Nephron progenitor cell (in vitro differentiated cells): ENCODE measurements at places on chromosomes 2 and 18.

GRCh38 chr2:45128580-45128997 lies 119.3 kb upstream of the SIX2 start:
- no peak for DNase-seq

DNA sequence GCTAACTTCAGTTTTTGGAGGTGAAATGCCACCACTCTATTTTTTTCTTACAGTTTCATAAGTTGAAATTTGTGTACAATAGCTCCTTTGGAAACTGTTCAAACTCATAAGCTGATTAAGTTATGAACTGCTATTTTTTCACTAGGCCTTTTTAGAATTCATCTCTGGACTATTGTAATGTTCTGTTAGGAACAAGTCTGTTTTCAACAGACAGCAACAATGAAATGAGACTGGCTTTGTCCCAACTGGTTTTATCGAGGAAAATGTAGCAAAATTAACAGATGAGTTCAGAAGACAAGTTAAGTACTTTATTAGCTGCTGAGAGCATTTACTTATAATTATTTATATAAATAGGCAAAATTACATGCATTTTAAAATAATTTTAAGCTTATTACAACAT lies 310.6 kb downstream of the ZNF804A start:
- DNase-seq = no peak

DNA sequence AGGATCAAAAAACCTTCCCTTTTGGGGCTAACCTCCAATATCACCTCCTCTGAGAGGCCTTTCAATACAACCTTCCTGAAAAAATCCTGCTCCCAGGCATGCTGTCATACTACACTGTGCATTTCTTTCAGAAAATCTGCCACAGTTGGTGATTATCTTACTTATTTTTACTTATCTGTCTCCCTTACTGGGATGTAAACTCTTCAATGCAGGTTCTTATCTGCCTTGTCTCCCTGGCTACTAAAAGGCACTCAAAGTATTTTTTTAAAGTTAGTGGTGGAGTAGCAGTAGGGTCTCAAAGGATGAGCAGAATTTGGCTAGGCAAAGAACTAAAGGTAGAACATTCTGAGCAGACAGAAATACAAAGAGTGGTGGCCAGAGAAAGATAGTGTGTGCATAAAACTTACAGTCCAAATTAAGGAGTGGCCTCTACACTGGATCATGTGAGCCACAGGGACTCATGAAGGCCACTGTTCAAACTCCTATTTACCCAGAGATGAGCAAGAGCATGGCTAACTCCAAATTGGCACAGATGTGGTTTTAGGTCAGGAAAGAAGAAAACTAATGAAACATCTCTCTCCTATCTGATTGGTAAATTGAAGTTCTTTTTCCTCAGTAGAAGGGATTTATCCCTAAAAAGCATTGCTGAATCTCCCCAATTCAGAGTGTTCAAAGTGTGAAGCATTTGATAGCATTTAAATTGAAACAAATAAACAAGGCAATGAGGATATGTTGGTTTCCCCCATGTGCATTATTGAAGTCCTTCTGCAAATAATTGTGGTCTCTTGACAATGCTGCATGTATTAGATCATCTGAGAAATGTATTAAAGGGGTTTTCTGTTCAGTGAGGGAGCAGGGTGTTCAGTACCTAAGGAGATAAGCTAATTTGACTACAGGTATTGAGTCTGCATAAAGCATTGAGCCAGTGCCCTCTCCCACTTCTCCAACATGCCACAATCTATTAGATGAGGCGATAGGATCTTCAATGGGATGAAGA lies 285.5 kb downstream of the MREG start:
- DNase-seq = no peak

GRCh38 chr2:132479155-132479554 lies 62.5 kb downstream of the GPR39 start:
- DNase-seq = no peak

- DNase-seq = no peak
Observed at GRCh38 chr2:54803783-54804751, 80.6 kb downstream of the EML6 start.

- DNase-seq = no peak
Observed at GRCh38 chr2:205858881-205859441, 176.7 kb downstream of the NRP2 start.

DNA sequence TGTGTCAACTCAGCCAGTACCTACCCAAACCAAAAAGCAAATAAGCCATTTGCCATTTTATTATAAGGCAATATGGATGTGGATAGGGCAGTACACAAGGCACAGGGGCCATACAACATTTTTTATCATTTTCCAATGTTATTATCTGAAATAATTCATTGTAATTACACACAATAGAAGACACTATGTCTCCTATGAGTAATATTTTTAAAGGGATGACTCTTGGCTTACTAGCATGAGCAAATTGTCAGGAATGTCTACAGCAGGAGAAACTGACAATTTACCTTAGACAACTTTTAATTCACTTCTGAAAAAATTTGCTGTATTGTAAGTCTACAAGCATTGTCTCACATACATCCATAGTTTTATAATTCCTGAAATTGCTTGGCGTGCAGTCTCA lies 1193.9 kb upstream of the CELF4 start:
- DNase-seq = no peak

DNA sequence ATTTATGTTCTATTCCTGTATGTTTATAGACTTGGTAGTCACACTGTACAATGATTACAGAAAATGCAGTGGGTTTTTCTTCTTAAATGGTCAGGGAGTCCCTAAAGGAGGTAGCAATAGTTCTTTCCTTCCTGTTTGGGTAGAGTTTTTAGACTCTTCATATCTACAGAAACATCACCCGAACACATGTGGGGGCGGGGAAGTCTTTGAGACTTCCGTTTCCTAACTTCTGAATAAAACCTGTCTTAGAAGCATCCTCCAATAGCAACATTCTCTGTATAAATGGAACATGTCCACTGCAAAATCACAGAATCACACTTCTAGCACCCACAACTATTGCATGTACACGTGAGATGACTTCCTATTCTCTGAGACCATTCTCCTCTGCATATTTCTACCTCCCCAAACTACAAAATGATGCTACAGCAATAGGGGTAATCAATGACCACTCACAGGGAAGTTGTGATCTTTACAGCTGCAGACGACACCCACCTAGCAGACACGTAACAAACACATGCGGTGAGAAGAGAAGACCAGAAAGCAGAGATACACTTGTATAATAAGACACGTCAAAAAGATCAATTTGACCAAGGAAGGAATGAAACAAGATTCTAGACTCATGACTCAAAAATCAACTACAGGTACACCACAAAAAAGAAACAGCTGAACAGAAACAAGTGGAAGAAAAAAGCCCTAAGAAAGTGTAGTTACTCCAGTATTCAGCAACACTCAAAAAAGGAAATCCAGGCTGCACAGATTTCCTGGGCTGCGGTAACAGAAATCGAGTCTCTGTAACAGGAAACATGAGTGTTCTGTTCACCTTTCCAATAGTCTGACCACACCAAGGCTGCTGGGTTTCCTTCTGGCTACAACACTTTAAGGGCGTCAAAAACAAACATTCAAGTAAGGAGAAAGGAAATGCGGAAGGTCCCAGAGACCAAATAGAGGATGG lies 120.4 kb downstream of the ZNF516 start:
- no peak for DNase-seq
